ENCODE measurements at places on chromosomes 7 and 10. TPM values are rescaled to one million over a fixed set of nuclear protein-coding genes. Genes with fewer than 3 reads are reported as not detected.

Gene MDFIC
- 57.7 TPM for total RNA-seq

Gene C10orf67
- total RNA-seq, result 0.44 TPM

Gene PTPRZ1
- total RNA-seq, result 1.0 TPM

Gene FBXL13
- total RNA-seq, result 0.99 TPM

Gene LHPP
- total RNA-seq, result 14.9 TPM

Gene SPOCK2
- total RNA-seq, result 0.83 TPM

Gene VPS41
- total RNA-seq, result 79.7 TPM

Gene ACTL6B
- not detected for total RNA-seq

Gene EN2
- total RNA-seq, result not detected

Gene SFTPA1
- not detected for total RNA-seq

Gene TUBGCP2
- total RNA-seq, result 79.1 TPM

Gene EVX1
- not detected for total RNA-seq

Gene INA
- total RNA-seq, result 0.99 TPM

Gene ADRA2A
- not detected for total RNA-seq

Gene NPY
- total RNA-seq, result not detected

Gene APBB1IP
- total RNA-seq, result 6.3 TPM

Gene TUBAL3
- total RNA-seq, result not detected

Gene PALD1
- 0.66 TPM for total RNA-seq

Gene C10orf53
- total RNA-seq, result not detected

Gene SUFU
- 7.4 TPM for total RNA-seq

Gene NYAP1
- 1.3 TPM for total RNA-seq

Gene LIPN
- total RNA-seq, result not detected

Gene VPS50
- total RNA-seq, result 33.1 TPM

Gene TLX1
- total RNA-seq, result not detected

Gene RASA4B
- total RNA-seq, result 3.5 TPM

Gene AMPH
- total RNA-seq, result 7.8 TPM

All from smooth muscle cell of trachea (primary cell).